ENCODE measurements at places on chromosomes 5 and 9. TPM values are rescaled to one million over a fixed set of nuclear protein-coding genes. Genes with fewer than 3 reads are reported as not detected.

DNA sequence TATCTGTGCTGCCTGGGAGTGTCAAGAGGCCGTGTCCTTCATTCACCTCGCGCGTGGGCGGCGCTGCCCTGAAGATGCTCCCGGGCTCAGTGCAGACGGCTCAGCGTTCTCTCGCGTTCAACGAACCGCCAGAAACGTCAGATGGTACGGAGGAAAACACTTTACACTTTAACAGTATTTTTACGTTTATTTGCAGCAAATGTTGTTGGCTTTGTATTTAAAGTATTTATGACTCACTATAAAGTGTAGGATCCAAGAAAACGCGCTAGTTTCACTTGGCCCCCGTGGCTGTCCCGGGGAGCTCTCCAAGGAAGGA lies 544 bp upstream of the ERCC6L2 start:
- peak; percentile 34 for DNase-seq

GRCh38 chr5:156191547-156191946 lies 135.4 kb upstream of the SGCD start:
- no peak for DNase-seq

Gene SLC6A19
- not detected for total RNA-seq

DNA sequence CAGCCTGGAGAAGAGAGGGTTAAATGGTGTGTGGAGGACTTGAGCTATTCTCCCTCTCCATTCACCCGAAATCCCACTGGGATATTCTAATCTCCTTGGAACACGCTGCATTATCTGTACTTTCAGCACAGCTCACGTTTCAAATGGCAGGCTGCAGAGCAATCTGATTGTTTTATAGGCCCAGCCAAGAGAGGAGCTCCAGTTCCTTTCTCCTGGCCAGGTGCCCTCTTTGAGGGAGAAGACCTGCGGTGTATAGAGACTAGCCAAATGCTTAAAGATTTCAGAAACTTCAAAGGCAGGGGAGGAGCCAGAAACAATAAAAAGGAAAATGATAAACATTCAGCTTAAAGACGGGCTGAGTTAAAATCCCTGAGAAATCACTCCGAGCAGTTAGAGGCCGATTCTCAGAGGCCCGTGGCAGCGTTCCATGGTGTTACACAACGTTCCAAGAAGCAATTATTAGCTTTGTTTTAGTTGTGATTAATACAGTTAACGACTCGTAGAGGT lies 564.0 kb upstream of the KLF4 start:
- DNase-seq: no peak

Gene GRPEL2
- 33.0 TPM for total RNA-seq

Gene RECK
- 7.8 TPM for total RNA-seq

GRCh38 chr9:121118266-121118665 lies 43.5 kb downstream of the CNTRL start:
- no peak for DNase-seq

Gene FGF10
- not detected for total RNA-seq

DNA sequence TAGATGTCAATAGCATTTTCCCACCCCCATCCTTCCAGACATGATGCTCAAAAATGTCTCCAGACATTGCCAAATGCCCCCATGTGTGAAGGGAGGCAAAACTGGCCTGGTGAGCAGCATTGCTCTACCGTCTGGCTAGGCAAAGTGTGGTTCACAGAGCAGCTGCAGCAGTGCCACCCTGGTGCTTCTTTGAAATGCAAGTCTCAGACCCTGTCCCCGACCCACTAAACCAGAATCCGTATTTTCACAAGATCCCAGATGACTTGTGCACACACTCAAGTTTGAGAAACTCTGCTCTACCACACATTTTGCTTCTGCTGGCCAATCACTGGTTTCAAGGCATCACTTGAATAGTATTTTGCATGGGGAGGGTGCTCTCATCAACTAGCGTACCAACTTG lies 226.6 kb upstream of the KLF9 start:
- no peak for DNase-seq

GRCh38 chr5:122412966-122413365 lies 100.9 kb downstream of the SNCAIP start:
- no peak for DNase-seq

- no peak for DNase-seq
These were observed 66.7 kb downstream of the TLE1 start for GRCh38 chr9:81622471-81623255.

Gene JADE2
- total RNA-seq: 129 TPM

Gene SOX30
- total RNA-seq: not detected

Gene ZNF366
- 0.39 TPM for total RNA-seq

GRCh38 chr5:176133877-176134276 lies 104.3 kb upstream of the SIMC1 start:
- no peak for DNase-seq

- no peak for DNase-seq
These were observed 65.7 kb upstream of the ADCY2 start for GRCh38 chr5:7330256-7330655.

Gene CFAP77
- total RNA-seq: not detected

Gene CDK5RAP2
- total RNA-seq: 59.5 TPM

Gene DDX4
- total RNA-seq: not detected

GRCh38 chr9:76690973-76691370 lies 73.3 kb upstream of the PCA3 start:
- no peak for DNase-seq

Gene PCDHB4
- not detected for total RNA-seq

DNA sequence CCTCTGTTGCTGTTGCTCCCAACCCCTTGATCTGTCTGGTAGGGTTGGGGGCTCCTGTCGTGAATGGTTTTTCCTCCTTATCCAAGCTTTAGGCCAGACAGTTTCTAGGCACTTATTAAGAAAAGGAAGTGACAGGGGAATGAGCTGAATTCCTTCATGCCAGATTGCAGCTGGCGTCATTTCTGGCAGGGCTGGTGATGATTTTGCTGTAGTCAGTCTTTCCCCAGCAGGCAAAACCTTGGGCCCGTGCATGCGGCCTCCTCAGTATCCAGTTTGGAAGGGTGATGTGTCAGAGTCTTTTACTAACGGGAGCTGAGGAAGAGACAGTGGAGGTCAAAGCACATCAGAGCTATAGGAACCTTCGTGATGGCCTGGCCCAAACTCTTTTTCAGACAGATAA lies 58.8 kb downstream of the COL27A1 start:
- DNase-seq: no peak

Measured in T-helper 17 cell (primary cell).